Right renal cortex interstitium (tissue), 3 donors: ENCODE measurements at places on chromosomes 12 and 14.

GRCh38 chr14:37263656-37264236 lies 66.0 kb downstream of the MIPOL1 start:
- no peak for DNase-seq

DNA sequence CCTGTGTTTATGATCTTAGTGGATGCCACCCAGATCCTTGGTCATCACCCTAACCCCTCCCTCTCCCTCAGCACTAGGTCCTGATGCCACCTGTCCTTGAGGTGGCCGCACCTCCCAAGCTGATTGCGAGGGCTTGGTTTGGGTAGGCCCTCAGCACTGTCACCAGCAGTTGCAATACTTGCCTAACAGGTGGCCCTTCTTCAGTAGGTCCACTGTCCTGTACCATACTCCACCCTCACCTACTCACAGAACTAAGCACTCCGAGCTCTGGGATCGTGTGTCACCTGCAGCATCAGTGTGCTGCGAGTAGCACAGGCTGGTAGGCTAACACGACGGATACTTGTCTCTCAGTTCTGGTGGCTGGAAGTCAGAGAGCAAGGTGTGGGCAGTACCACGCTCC lies 14.0 kb upstream of the SERPINA12 start:
- no peak for DNase-seq

DNA sequence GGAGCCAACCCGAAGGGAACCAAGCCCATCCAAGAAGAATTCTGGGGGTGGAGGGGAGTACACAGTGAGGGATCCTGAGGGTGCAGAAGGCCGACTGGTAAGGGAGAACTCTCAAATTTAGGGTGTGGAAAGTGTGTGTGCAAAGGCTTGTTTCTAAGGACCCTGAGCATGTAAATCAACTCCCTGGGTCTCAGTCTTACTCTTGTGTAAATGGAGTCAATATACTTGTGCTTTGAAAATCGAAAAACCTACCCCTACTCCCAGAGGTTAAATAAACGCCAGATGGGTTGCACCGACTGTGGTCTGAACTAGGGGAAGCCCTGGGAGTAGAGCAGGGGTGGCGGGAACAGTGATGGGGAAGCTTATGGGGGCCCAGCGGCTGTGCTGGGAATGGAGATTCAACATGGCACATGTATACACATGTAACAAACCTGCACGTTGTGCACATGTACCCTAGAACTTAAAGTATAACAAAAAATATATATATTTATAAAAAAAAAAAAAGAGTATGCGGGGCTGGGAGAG lies 6.0 kb downstream of the B4GALNT1 start:
- no peak for DNase-seq

DNA sequence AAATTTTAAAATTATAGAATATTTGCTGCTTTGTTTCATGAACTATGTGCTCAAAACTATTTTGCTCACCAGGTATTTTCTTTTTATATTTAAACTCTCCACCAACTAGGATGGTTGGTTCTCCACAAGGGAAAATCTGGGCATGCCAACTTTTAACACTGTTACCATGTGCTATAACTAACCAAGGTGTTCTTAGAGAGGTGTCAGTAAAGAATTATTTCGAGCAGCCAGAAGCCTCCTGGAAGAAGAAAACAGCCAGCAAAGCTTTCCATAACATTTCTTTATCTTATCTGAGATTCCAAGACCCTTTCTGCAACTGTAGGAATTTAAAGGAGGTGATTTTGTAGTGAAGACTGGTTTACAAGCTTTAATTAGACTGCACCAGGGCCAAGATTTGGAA lies 97.3 kb downstream of the PRICKLE1 start:
- DNase-seq, result no peak

DNA sequence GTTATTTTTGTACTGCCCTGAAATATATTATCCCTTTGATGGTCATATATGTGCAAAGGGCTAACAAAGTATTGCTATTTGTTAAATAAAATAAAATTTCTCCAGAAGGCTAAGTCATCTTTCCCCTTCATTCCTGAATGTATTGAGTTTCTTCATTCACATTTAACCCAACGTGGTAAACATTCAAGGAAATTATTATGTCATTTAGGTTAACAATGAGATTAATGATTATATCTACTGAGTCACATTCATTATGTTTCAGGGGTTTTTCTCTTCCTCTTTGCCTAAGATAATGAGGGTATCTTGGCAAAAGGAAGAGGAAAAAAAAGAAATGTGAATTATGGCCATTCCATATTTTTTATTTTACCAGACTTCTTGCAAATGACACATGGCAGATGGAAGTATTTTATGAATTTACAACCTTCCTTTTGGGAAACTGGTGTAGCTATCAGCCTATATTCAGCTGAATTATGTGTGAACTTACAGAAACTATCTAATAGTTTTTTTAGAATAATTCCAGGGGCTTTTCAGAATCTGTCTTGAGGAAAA lies 27.2 kb downstream of the TSPAN8 start:
- DNase-seq, result no peak

DNA sequence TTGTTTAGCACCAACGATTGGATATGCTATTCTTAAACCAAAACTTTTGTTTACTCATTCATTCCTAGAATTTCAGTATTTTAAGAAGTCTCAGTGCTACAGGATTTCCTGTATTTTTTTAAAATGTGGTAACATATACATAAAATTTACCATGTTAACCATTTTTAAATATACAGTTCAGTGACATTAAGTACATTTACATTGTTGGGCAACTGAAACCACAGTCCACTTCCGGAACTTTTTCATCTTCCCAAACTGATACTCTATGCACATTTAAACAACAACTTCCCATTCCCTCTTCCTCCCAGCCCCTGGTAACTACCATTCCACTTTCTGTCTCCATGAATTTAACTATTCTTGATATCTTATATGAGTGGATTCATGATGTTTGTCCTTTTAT lies 30.3 kb downstream of the PDE3A start:
- no peak for DNase-seq

DNA sequence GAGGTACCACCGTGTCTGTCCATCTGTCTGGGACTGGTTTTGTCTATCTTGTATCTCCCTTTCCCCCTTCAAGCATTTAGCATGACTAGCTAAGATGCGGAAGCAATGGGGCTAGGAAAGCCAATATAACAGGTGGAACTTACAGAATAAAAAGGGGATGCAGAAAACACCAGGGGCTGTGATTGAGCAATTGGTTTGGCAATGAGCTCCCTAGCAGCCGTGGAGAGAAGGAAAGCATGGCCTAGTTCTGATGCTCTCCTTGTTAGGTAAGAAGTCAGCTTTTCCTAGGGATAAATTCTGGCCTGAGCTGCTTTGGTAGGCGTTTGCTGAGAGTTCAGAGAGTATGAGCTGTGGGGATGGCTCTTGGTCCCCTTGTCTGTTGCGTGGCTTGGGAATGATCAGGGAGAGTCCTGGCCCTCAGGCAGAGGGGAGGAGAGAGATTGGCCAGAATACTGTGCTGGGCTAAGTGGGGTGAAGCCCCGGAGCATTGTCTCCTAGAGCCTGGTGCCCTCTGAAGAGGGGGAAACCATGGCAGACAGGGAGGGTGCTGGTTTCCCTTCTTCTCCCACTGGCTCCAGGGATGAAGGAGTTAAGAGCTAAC lies 7.1 kb downstream of the SETD1B start:
- DNase-seq, result no peak

DNA sequence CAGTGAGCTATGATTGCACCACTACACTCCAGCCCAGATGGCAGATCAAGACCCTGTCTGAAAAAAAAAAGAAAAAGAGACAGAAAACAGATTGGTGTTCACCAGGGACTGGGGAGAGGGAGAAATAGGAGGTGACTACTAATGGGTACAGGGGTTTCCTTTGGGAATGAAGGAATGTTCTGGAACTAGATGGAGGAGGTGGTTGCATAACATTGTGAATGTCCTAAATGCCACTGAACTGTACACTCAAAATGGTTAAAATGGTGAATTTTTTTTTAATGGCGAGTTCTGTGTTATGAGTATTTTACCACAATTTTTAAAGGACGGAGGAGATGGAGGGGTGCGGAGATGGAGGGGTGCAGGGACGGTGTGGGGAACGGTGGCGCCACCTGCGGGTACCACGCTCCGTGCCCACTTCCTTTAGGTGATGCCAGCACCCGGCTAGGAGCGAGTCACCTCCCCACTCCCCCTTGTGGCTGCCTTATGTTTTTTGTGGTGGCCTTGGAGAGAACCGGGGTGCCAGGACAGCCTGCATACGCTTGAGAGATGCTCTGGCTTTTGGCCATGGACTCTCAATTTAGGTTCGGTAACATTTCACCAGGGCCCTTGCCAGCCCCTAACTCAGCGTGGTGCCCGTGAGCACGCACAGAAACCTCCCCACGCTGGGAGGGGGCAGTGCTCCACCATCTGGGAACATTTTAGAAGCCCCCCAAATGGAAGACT lies 16.1 kb downstream of the UBC start:
- DNase-seq, result no peak

DNA sequence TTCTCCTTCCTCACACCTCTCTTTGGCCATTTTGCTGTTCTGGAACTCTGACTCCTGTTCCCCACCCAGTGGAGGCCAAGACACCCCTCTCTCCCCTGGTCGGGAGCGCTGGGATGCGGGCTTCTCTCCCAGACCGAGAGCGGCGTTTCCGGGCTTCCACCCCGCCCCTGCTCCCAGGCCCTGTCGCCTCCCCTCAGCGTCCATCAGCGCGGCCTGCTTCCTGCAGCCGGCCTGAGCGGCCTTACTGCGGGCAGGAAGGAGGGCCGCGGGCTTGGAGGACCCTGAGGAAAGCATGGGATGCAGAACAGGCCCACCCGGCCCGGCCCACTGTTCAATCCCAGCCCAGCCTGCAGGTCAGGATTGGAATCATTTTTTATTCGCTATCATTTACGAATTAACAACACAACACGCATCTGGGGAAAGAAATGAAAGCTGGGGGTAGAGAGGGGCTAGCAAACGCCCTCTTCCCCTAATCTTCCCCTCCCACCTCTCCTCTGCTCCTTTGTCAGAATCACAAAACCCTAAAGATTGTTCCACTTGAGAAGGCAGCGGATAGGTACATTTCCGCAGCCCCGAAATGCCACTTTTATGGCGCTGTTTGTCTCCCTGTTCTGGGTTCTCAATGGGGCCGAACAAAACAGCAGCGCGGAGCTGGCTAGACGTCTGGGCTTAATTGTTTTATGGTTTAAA lies 3.8 kb upstream of the HOXC8 start:
- no peak for DNase-seq
